Cortex of kidney (tissue), 1 donor: ENCODE measurements at places on chromosomes 7 and 10.

DNA sequence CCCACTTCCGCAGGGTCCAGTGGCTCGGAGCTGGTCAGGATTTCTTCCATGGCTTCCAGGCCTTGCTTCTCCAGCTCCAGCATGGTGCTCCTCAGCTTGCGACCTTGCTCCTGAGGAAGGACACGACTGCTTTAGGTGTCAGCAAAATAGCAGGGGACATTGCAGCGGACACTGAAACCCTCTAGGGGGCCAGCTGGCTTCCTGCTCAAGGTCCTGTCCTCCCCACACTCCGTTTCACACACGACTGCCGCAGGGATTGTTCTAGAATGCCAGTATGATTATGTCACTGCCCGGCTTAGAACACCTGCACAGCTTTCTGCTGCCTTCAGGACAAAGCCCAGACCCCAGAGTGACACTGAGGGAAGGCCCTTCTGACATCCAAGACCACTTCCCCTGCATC is 65.6 kb downstream of the SCRN1 start:
- DNase-seq, result no peak

DNA sequence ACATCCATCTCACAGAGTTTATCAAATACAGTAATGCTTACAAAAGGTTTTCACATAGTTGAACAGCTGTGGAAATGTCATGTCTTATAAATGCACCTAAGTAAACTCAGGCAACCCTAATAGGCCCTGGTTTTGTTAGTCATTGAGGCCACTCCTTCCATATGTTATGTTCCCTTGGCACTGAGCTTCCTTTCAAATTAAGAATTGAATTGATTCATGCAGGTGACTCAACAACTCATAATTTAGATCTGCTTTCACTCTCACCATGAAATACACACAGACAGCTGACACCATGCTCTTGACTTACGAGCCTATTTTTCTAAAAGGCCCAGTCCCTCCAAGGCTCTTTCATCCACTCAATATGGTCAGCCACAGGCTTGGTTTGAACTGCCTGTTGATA is 476.9 kb downstream of the KCNMA1 start:
- no peak for DNase-seq

DNA sequence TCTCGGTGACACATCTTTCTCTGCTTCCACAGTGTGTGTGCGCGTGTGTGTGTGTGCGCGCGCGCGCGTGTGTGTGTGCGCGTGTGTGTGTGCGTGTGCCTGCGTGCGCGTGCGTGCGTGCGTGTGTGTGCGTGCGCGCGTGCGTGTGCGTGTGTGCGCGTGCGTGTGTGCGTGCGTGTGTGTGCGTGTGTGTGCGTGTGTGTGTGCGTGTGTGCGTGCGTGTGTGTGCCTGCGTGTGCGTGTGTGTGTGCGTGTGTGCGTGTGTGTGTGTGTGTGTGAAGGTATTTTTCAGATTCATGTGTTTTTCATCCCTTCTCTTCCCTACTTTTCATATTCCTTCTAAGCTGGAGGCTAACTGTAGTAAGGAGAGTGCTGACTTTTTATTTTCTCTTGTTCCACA is 148.4 kb downstream of the CREB5 start:
- no peak for DNase-seq

DNA sequence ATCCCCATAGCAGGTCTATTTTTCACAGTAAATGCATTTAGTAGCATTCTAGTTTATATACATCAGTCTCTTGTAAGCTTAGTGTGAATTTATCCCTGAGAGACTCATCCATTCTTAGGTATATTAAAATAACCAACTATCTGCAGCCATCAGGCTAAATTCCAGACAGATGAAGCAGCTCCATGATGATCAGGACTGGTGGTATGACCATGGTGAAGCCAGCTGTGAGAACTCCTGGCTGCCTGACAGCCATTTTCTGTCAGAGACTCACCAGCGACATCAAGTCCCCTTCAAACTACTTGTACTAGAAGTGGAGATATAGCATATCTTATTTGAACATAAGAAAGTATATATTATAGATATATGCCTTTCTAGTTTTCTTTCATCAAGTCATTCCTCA is 70.3 kb upstream of the GSDME start:
- no peak for DNase-seq

- DNase-seq, result no peak
Observed at GRCh38 chr7:20980232-20980631, 193.5 kb upstream of the SP8 start.
